Kidney (tissue), 22 donors: ENCODE measurements at places on chromosomes 3 and 15. TPM values are rescaled to one million over a fixed set of nuclear protein-coding genes. Genes with fewer than 3 reads are reported as not detected.

DNA sequence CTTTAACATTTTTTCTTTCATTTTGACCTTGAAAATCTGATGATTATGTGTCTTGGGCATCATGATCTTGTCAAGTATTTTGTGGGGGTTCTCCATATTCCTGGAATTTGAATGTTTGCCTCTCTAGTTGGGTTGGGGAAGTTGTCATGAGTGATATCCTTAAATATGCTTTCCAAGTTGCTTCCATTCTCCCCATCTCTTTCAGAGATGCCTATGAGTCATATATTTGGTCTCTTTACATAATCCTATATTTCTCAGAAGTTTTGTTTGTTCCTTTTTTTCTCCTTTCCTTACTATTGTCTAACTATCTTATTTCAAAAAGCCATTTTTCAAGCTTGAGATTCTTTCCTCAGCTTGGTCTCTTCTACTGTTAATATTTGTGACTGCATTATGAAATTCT, 69.0 kb upstream of the CCDC80 start:
- no peak for DNase-seq

The LRRIQ4 gene
- polyA plus RNA-seq = not detected

The CAMKV gene
- polyA plus RNA-seq = not detected

The CCDC174 gene
- polyA plus RNA-seq = 21.9 TPM

- peak; percentile 69 for DNase-seq
Observed at GRCh38 chr15:72968531-72968922, 83.7 kb upstream of the NEO1 start.

- DNase-seq = no peak
Observed at GRCh38 chr15:59515190-59515589, 77.2 kb downstream of the FAM81A start.

- no peak for DNase-seq
Observed at GRCh38 chr15:92460023-92460422, 66.3 kb downstream of the ST8SIA2 start.

DNA sequence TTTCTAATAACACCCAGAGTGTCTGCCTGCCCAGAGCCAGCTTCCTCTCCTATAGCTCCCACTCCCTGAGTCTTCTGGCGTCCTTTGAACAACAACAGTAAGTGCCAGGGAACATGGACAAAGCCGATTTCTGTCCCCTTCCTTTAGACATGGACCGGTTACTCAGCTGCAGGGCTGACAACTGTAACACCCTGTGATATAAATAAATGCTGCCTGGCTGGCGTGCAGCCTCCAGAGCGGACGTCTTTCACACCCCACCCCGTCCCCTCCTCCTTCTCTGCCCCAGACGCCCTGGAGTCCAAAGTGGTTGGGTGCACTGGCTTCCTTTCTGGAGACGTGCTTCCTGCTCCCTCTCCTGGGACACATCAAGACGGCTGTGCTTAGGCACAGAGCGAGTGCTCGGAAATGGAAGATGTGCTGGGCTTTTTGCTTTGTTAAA, 281.9 kb upstream of the LRRFIP2 start:
- DNase-seq = peak; percentile 57

GRCh38 chr15:99328106-99329072, 77.1 kb downstream of the LRRC28 start:
- no peak for DNase-seq

- no peak for DNase-seq
Observed at GRCh38 chr15:66149871-66150270, 103.7 kb downstream of the MEGF11 start.

DNA sequence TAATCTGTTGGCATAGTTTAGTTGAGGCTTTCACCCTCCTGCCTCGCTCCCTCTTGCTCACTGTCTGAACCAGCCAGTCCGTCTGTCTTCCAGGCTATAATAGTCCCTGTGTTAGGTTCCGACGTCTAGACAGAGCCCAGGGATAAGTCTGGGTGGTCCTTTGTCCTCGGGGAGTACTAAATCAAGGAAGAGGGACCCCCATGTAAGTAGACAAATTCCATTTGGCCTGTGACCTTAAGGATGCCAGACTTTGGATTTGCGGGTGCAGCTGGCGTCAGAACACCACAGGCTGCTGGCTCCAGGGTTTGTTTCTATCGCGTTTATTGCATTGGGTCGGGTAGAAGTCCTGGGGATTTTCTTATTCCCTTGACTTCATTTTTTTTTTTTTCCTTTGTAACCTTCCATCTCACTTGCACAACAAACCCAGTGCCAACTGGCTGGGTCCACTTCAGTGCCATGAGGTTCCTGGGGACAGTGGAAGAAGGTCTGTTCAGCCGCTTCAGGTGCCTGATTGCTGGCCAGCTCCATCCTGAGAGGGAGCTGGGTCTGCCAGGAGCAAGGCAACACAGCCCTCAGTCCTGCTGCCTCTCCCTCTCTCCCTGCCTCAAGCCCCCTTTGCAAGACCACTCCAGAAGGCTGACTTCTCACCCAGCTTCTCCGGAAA, 95.4 kb upstream of the KLHL25 start:
- DNase-seq = no peak

- DNase-seq = no peak
Observed at GRCh38 chr3:80141557-80141956, 373.8 kb upstream of the ROBO1 start.
